T-cell (primary cell): ENCODE measurements at places on chromosomes 1 and 21. TPM values are rescaled to one million over a fixed set of nuclear protein-coding genes. Genes with fewer than 3 reads are reported as not detected.

PRKAA2 gene
- not detected for total RNA-seq

BEST4 gene
- total RNA-seq: 2.4 TPM

PLOD1 gene
- 5.1 TPM for total RNA-seq

TENT5C gene
- total RNA-seq: 7.6 TPM

CAPN8 gene
- total RNA-seq: 0.38 TPM

SEMA6C gene
- total RNA-seq: 9.9 TPM

PTPRC gene
- 739 TPM for total RNA-seq

NR5A2 gene
- not detected for total RNA-seq

PGLYRP3 gene
- total RNA-seq: not detected

PPT1 gene
- total RNA-seq: 72.6 TPM

- no peak for DNase-seq
These were observed 3.3 kb downstream of the RD3 start for GRCh38 chr1:211488641-211489040.

- no peak for DNase-seq
These were observed 6.8 kb downstream of the TFF2 start for GRCh38 chr21:42343963-42344510.

GRCh38 chr1:184734980-184735379 lies 19.7 kb downstream of the EDEM3 start:
- no peak for DNase-seq

GRCh38 chr21:29053011-29053553 lies 20.4 kb downstream of the CCT8 start:
- no peak for DNase-seq

GRCh38 chr1:178684542-178685000 lies 40.5 kb upstream of the RALGPS2 start:
- no peak for DNase-seq

GRCh38 chr1:95340061-95340460 lies 106.1 kb downstream of the RWDD3 start:
- DNase-seq: no peak

- DNase-seq: no peak
These were observed 3.7 kb upstream of the TMEM39B start for GRCh38 chr1:32068957-32069588.

DNA sequence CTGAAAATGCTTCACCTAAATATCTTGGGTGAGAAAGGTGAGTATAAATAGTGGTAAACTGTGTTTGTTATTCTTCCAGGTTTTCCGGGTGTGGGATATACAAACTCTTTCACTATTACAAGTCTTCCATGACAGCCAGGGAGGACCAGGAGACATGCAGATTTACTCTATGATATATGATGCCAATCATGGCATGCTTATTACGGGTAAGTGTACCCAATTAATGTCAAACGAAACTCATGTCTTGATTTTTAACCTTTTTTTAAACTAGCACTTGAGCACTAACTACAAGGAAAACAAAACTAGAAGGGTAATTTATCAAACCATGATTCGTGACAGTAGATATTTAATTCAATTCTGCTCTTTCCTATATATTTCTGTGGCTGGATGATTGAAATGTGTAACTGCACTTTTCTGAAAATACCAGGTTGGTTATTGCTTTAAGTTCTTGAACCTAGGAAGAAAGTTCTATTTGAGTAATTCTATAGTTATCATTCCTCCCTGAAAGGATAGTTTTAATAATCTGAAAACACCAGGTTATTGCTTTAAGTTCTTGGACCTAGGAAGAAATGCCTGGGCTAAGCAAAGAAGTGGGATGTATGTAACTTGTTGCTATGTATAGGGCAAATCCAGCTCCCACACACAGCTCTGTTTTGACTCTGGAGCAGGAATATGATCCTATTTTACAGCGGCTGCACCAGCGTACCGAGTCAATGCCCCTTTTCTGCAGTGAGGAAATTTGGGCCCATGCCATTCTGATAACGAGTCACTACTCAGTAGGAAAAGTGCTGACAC lies 86.4 kb downstream of the WDR64 start:
- no peak for DNase-seq

DNA sequence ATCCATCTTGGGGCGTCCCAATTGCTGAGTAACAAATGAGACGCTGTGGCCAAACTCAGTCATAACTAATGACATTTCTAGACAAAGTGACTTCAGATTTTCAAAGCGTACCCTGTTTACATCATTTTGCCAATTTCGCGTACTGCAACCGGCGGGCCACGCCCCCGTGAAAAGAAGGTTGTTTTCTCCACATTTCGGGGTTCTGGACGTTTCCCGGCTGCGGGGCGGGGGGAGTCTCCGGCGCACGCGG lies 282 bp upstream of the SOD1 start:
- no peak for DNase-seq

GRCh38 chr1:200448034-200448762 lies 38.4 kb upstream of the ZNF281 start:
- DNase-seq: no peak

- no peak for DNase-seq
These were observed 217.1 kb downstream of the KCNJ6 start for GRCh38 chr21:37699024-37699775.

DNA sequence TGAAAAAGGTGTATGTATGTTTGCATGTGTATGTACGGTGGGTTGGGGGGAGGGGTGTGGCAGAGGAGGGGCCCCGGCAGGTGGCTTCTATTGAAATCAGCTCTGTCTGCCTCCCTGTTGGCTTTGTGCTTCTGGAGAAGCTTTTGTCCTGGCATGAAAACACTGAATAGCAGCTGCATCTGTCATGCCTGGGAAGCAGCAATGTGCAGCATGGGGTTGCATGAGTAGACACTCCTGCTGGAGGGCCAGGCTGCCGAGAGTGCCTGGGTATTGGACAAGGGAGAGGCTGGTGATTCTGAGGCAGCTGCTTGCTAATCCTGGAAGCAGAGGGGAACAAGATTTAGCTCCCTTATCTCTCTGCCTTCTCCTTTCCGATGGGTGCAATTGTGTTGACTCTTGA lies 20.5 kb downstream of the MAPKAPK2 start:
- no peak for DNase-seq

DNA sequence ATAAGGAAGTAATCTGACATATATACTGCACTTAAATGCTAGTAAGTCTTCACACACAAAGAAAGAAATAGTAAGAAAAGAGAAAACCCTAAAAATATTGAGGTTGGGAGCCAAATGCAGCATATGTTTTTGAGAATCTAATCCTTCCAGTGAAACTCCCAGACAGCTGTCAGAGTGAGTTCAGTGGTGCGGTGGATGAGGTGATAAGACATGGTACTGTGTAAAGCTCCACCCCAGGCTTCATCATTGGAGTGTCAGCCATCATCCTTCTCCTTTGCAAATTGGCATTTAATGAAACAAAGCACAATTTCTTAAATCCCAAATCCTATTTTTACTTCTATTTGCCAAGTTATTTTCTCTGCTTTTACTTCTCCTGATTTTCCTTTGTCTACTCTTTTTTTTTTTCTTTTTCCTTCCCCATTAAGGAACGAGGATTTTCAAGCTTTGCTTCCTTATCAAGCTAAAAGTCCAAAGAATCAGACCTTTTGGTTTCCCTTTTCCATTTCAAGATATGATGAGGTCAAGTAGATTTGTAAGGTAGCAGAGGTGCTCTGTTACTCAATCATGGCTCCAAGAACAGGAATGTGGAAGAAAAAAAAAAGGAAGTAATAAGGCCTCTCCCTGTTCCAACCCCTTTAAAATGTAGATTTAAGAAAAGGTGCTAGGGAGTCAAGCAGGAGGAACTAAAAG lies 343.3 kb downstream of the SETD4 start:
- no peak for DNase-seq

GRCh38 chr1:10459184-10459583 lies 9.4 kb downstream of the CORT start:
- DNase-seq: no peak

DNA sequence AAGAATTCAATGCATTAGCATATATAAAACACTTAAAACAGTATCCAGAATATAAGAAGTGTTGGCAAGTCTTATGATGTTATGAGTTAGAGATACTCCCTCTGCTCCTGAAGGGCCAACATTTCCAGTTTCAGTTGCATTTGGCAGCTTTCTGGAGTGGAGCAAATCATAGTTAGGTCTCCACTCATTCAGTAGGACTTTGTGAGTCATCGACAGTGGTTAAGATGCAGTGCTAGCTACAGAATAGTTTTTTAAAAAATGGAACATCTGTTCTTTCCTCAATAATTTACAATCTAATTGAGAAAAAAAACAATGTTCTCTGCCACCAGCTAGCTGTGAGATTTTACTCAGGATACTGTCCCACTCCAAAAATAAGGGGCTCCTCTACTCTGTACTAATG lies 389.1 kb downstream of the HLX start:
- no peak for DNase-seq

- no peak for DNase-seq
These were observed 10.3 kb upstream of the CFAP126 start for GRCh38 chr1:161378014-161378413.

DNA sequence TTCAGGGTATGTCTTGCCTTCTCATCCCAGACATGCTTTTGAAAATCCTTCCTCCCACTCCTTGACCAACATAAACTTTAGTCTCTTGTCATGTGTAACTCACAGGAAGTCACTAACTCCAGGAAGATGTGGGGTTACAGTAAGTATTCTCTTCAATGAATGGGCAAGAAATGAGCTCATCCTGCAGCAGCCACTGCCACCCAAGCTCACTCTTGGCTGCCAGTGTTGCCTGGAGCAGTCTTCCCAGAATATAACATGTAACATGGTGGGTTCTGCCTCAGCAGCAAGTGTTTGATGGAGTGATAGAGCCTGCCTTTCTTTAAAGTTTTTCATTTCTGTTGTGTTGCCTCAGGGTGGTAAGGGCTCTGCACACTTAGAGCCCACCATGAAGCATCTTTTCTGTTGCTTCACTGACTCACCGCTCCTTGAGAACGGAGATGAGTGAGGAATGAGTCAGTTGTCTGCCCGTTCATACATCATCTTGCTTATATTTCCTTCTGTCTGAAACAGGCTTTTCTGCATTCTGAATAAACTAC lies 187.0 kb downstream of the TPR start:
- no peak for DNase-seq

- DNase-seq: no peak
These were observed 42.8 kb downstream of the MTR start for GRCh38 chr1:236837897-236838296.

DNA sequence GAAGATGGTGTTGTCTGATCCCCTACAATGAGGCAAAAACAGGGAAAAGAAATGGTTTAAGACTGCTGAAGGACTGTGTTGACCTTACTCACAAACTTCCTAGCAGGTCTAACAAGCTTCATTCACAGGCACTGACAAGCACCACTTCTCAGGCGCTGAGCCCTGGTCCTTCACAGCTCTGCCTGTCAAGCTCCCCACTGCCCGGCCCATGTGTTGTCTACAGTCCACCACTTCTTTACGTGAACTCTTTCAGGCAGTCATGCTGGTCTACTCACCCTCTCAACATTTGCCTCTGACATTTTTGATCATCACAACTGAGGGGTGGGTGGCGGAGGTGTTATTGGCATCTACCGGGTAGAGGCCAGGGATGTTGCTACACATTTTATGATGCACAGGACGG lies 40.7 kb upstream of the MYBPHL start:
- no peak for DNase-seq

- DNase-seq: no peak
These were observed 101.6 kb upstream of the DPT start for GRCh38 chr1:168830562-168830961.

DNA sequence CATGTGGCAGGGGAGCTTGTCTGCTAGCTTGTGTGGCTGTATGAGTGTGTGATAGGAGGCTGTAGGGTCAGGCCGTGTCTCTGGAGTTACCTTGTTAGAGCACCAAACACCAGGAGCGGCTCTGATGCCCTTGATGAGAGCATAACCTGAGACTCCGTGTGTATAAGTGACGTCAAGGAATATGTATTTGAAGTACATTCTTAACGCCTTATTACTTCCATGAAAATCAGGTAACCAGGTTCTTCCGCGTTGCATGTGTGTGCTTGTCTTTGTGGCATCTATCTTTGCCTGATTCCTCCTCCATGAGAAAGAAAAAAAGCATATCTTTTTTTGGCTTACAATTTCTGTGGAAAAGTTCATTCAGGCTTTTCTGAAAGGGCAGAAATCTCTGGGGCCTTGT lies 4.6 kb downstream of the OLFML3 start:
- no peak for DNase-seq

GRCh38 chr1:212593821-212594251 lies 14.7 kb upstream of the ATF3 start:
- no peak for DNase-seq

DNA sequence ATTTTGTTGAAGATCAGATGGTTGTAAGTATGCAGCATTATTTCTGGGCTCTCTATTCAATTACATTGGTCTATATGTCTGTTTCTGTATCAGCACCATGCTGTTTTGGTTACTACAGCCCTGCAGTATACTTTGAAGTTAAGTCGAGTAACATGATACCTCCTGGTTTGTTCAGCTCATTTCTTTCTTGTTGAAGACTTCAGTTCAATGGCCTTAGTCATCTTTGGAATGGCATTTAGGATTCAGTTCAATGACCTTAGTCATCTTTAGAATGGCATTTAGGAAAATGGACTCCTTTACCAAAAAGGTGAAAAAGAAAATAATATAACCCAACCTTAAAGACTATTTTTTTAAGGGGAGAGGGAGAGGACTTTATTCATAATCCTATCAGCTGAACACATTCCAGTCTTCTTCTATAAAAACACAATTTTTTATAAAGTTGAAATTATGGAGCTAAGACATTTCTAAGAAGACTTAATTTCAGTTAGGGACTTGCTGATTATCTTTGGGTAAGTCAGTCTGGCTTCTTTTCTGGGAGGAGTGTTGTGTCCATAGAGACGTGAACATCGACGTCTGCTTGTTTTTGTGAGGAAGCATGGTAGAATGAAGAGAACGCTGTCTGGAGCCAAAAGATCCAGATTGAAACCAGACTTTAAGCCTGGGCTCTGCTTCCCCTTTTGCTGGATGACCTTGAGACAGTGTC lies 48.3 kb downstream of the DDR2 start:
- DNase-seq: no peak

DNA sequence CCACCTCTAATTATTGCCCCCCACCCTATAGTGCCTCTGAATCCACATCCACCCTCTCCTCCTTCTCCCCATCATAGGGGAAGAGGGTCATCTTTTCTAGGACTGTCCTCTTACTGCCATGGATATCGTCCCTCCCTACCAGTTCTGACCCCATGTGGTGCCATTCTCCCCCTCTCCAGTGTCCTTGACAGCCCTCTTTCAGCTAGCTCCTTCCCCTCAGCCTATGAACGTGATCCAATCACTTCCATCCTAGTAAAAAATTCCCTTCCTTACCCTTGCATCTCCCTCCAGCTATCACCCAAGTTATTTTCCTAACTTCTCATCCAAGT lies 172.7 kb downstream of the RRAGC start:
- DNase-seq: no peak

- DNase-seq: no peak
These were observed 14.0 kb upstream of the ZNF697 start for GRCh38 chr1:119662034-119662437.
